ENCODE measurements at places on chromosomes 4 and X.

DNA sequence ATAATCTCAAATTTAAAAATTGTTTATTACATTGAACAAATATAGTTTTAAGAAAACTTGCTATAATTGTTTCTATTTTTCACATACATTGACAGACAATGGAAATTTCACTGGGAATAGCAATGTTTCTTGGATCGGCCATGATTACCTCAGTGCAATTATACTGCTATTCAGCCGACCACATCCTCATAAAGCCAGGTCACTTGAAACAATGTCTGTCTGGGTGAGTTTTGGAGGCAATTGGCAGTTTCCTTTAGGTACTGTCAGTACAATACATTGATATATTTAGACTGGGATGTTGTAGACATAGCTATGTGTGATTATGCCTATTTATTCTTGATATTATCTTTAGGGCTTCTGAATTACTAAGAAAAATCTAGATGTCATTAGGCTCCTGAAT, 89.5 kb upstream of the VEGFC start:
- DNase-seq: no peak

DNA sequence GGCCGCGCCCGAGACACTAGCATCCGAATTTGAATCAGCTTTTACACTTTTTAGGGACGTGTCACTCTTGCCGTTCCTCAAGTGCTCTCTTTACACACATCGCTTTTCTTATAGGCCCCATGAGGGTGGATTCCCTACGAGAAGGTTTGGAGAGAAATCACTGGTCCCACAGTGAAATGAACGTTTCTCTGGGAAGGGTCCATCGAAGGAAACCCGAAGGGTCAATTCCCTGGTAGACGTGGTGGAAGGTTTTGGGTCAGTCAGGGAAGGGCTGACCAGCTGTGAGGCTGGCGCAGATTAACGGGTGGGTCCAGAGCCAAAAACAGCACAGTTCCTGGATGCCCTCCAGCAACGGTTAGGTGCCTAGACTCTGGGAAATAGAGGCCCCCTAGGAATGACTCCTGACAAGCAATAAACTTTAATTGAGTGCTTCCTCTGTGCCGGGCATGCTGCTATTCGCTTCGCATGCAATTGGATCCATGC, 35.9 kb downstream of the ETDC start:
- peak; percentile 49 for DNase-seq

- DNase-seq: peak; percentile 32
These were observed 563.1 kb upstream of the INTU start for GRCh38 chr4:127069675-127070074.

GRCh38 chr4:165992283-165992682, 119.2 kb downstream of the TLL1 start:
- no peak for DNase-seq

- no peak for DNase-seq
These were observed 26.9 kb downstream of the ARFIP1 start for GRCh38 chr4:152806501-152807125.

DNA sequence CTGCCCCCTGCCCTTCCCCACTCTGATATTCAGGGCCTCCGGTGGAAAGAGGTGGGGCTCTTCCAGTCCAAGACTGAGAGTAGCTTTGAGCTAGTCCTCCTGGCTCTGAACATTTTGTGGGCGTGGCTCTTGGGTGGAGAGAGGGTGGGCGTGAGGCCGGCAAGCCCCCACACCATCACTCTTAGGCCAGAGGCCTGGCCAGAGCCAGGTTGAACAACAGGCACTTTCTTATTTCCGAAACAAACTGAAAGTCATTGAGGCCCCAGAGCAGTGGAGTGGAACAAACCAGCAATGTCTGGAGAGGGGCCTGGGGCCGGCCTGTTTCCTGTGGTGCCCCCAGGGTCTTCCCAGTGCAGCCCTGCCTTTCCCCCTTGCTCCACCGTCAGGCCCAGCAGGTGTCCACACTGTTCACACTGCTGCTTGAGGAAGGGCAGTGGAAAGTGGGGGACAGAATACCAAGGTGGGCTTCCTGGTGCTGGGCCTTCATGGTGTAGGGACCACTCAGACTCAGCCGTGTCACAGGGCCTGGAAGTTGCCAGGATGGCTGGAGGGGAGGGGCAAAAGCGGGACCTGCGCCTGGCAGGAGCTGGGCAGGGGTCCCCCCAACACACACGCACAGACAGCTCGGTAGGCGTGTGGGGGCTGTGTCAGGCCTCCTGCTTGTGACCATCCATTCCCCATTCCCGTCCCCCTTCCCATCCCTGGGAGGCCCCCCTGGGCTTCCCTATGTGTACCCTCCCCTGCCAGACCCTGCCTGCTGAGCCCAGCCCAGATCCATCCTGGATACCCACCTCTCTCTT, 2.9 kb downstream of the ADRA2C start:
- no peak for DNase-seq

DNA sequence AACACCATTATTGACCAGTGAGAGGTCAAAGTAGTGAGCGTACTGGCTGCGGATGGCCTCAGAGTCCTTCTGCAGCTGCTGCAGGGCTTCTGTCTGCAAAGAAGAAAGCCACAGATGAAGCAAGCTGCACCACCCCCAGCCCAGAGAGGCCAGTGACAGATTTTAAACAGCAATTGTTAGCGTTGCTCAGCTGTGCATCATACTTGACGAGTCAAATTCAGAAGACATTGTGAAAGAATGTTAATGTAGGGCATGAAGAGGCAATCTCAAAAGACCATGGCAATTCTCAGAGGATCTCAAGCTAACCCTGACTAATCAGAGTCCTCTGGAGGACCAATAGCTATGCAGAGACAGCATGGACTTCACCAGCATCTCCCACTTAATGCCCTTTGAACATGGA, 16.6 kb downstream of the DKC1 start:
- peak; percentile 82 for DNase-seq

GRCh38 chr4:28232951-28233350, 1372.3 kb downstream of the STIM2 start:
- no peak for DNase-seq
